DMS153 (cell line): ENCODE measurements at places on chromosomes 2 and 18.
A peak's percentile ranks its signal among the peaks of the same experiment; 100 is the strongest.

GRCh38 chr2:198383392-198383791, 579.0 kb downstream of the PLCL1 start:
- no peak for DNase-seq

GRCh38 chr2:219681694-219682300, 54.4 kb downstream of the SLC4A3 start:
- DNase-seq: no peak

- DNase-seq: no peak
Observed at GRCh38 chr2:235725016-235725489, 231.2 kb downstream of the AGAP1 start.

DNA sequence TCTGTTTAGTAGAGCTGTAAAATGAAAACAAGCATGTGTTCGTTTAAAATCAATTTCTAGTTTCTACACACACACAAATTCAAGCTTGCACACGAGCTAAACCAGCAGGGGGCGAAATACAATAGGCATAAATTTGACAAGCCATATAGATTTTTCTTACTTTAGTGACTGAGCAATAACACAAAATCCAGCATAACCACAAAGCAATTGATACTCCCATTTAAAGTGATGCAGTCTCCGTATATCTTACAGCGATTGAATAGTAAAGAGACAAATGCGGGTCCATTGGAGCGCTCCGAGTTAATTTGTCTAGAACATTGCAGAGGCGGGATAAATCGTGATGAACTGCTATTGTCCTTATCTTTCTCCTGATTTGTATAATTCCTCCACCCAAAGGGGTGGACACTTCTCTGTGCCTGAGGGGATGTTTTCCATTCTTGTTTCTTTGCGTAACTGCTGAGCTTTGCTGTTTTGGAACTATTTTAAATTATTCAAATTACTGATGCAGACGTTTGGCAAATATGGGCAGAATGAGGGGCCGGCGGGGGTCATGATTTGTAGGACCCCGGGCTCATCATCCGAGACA, 1.2 kb upstream of the AFTPH start:
- DNase-seq: peak; percentile 52

DNA sequence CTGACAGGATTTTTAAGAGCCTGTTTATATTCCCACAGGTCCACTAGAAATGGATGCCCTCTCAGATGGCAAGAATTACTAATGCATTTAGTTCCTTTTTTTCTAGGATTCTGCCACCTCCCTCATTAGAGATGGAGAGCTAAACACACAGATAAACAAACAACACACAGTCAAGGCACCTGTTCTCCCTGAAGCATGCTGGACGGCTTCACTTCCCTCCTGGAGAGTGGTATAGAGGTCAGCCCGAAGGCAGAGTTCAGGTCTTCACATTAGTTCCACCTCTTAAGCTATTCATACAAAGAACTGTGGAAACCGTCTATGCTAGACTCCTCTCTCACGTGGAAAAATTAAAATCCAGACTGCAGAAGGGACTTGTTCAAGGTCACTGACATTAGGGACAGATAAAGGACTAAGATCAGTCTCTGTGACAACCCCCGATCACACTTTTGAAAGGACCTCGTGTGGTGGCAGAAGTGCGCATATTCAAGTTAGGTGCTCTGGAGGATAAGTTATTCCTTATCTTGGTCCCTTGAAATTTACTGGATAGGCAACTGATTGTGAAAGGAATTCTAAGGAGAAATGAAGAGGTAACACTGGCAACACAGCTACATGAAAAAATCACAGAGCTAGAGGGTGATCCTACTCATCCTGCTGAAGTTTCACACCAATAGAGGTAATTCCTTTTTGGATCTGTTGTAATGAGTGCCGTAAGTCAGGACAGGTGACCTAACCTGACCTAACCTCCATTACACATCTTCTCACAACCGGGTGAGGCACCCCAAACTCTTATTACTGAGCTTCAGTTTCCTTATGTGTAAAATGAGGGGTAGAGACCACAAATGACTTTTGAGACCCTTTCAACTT, 75.1 kb downstream of the SPRED2 start:
- DNase-seq: no peak

GRCh38 chr2:37268111-37268510, 36.7 kb downstream of the NDUFAF7 start:
- no peak for DNase-seq
